Astrocyte (in vitro differentiated cells and primary cell): ENCODE measurements at places on chromosomes 6 and 20. TPM values are rescaled to one million over a fixed set of nuclear protein-coding genes. Genes with fewer than 3 reads are reported as not detected.

The TAAR5 gene
- total RNA-seq, result not detected in 2 replicates

The TULP1 gene
- total RNA-seq, result not detected in 2 replicates

The SDC4 gene
- 125 and 135 TPM in 2 replicates for total RNA-seq

The CNPY3 gene
- total RNA-seq, result 37.1 and 37.4 TPM in 2 replicates

The ASXL1 gene
- 61.1 and 62.4 TPM in 2 replicates for total RNA-seq

The SIRPB1 gene
- total RNA-seq, result not detected in 2 replicates

The CLDN20 gene
- total RNA-seq, result not detected in 2 replicates

The TRDN gene
- total RNA-seq, result not detected in 2 replicates

The PAX1 gene
- total RNA-seq, result not detected in 2 replicates

The SOX4 gene
- 94.9 and 108 TPM in 2 replicates for total RNA-seq

The SDCBP2 gene
- 4.6 and 4.8 TPM in 2 replicates for total RNA-seq

The TP53TG5 gene
- not detected in 2 replicates for total RNA-seq

The SLC22A2 gene
- total RNA-seq, result not detected in 2 replicates

The OGFR gene
- total RNA-seq, result 93.4 and 96.5 TPM in 2 replicates

The SLC22A3 gene
- total RNA-seq, result 0.57 and 0.89 TPM in 2 replicates

The EFCAB8 gene
- 0.41 and 0.65 TPM in 2 replicates for total RNA-seq

The OR2B6 gene
- total RNA-seq, result not detected in 2 replicates

The NOP56 gene
- 256 and 292 TPM in 2 replicates for total RNA-seq

The MICB gene
- 4.1 and 5.8 TPM in 2 replicates for total RNA-seq

The C6orf141 gene
- total RNA-seq, result 0.55 and 4.6 TPM in 2 replicates

The CPXM1 gene
- 10.6 and 10.9 TPM in 2 replicates for total RNA-seq

The CPNE5 gene
- 0.11 and 0.29 TPM in 2 replicates for total RNA-seq

The PPARD gene
- total RNA-seq, result 9.9 and 11.3 TPM in 2 replicates

The PHF1 gene
- total RNA-seq, result 29.7 and 34.3 TPM in 2 replicates

The SLC24A3 gene
- 0.65 and 0.79 TPM in 2 replicates for total RNA-seq

The COL9A3 gene
- total RNA-seq, result 43.0 and 54.3 TPM in 2 replicates

The SEL1L2 gene
- total RNA-seq, result not detected in 2 replicates

The ZSCAN23 gene
- 3.0 and 4.8 TPM in 2 replicates for total RNA-seq

The COX4I2 gene
- total RNA-seq, result not detected in 2 replicates

The TNFRSF6B gene
- total RNA-seq, result 2.0 and 2.8 TPM in 2 replicates

The PLCB1 gene
- 10.7 and 11.0 TPM in 2 replicates for total RNA-seq

The KCNK5 gene
- 0.14 and 0.17 TPM in 2 replicates for total RNA-seq

The SERINC1 gene
- total RNA-seq, result 203 and 227 TPM in 2 replicates

The GRM1 gene
- total RNA-seq, result 0.05 and 0.07 TPM in 2 replicates

The RFX6 gene
- not detected in 2 replicates for total RNA-seq

The HLA-DOB gene
- total RNA-seq, result 0.20 and 0.79 TPM in 2 replicates

The ROS1 gene
- total RNA-seq, result not detected in 2 replicates

The SMAP1 gene
- total RNA-seq, result 22.1 and 27.3 TPM in 2 replicates

The CFB gene
- total RNA-seq, result 1.0 and 1.4 TPM in 2 replicates

The CARMIL1 gene
- 19.1 and 21.3 TPM in 2 replicates for total RNA-seq

The PLCB4 gene
- total RNA-seq, result 38.9 and 58.2 TPM in 2 replicates

The CST11 gene
- total RNA-seq, result not detected in 2 replicates

The GJA1 gene
- 433 and 443 TPM in 2 replicates for total RNA-seq

The DIDO1 gene
- total RNA-seq, result 39.0 and 39.2 TPM in 2 replicates

The FOXQ1 gene
- 0.24 and 0.39 TPM in 2 replicates for total RNA-seq

The IL20RA gene
- 0.07 and 0.17 TPM in 2 replicates for total RNA-seq

The BPIFB1 gene
- not detected in 2 replicates for total RNA-seq

The CSNK2A1 gene
- 226 and 237 TPM in 2 replicates for total RNA-seq

The MUCL3 gene
- not detected in 2 replicates for total RNA-seq

The PLN gene
- total RNA-seq, result 0.43 TPM in 1 of 2 replicates, not detected in the other
